Activated T-cell treated with anti-CD3 and anti-CD28 coated beads for 48 hours (primary cell): ENCODE measurements at places on chromosomes 4 and X.

DNA sequence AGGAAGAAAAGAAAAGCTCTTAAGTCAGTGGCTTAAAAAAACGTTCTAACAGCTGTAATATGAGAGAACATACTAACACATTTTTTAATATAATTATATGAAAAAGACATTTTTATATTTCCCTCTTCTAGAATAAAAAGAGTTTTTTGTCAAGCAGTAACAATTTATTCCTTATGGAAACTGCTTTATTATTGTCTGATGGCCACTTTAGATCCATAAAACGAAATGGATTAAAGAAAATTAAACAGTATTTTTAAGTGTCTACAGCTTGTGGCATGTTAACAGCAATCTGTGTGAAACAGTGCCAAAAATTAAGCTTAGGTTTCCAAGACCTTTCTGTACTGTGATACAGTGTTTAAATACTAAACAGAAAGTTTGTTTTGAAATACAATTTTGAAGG is 55.5 kb upstream of the TENM3 start:
- no peak for DNase-seq

DNA sequence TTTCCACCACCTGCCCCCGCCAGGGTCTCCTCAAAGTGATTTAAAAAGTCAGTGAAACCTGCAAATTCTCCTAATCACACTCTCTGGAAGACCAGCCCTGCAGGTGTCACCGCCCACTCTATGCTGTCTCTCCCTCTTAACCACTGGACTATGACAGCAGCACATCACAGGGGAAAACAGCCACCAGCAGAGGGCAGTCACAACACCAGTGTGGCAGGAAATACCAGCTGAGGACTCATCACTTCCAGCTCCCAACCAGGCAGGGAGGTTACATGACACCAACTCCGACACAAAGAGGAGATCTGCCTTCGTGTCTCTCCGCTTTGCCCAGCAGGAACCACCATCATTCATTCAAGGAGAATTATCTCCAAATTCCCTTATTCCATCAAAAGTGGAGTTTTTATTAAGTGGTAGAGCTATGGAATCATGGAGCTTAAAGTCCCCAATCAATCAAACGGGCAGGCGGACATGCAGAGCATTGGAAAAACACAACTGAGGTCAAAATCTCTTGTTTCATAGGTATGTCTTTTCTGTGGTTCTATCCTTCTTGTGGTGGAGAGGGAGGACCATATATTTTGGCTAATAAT is 91.3 kb downstream of the NSUN7 start:
- peak; percentile 78 for DNase-seq

GRCh38 chr4:55947254-55947882 is 1.4 kb upstream of the CEP135 start:
- DNase-seq = no peak

DNA sequence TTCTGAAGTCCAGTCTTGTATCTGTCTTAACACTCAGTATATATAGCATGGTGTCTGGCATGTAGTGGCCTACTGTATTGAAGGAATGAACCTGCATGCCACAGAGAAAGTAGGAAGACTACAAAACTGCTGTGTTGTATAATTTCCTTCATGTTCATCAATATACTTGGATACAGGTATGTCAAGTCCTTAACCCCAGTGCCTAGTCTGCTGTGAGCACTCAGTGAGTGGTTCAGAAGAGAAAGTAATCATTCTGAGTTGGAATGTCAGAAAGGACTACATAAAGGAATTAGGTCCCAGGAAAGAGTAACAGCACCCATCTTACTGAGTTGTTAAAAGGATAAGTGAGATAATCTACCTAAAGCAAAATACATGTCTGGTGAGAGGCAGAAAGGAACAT is 32.0 kb downstream of the ABCE1 start:
- DNase-seq = no peak

DNA sequence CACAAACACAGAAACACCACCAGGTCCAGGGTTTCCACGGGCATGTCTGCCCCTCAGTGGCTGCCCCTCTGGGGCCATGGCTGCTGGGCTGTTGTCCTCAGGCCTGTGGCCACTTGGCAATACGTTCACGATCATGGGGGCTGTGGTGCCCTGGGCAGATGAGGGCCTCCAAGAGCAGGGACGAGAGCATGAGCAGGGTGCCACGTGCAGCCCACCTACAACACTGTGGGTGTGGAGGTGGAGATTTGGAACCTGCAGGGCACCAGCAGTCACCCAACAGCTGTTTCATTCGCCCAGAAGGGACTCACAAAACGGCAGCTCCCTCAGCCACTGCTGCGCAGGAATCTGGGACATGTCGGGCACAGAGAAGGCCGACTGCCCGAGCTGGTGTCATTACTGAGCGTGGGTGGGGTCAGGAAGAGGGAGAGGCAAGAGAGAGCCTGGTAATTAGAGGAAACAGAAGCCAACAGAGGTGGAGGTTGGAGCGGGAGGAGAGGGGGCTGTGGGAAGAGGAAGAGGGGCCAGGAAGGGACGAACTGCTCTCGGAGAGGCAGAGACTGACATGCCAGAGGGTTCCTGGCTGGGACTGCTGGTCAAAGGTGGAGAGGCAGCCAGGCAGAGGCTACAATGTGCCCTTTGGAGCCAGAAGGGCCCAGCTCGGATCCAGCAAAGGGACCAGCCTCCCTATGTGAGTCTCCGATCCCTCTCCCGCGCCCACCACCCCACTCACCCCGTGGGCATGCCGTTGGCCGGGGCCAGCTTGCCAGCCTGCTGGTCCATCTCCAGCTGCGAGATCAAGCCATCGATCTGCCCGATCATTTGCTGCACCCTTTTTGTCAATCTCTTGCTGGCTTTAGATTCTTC is 23.1 kb downstream of the FGFR3 start:
- DNase-seq = no peak

GRCh38 chrX:73214426-73215094 is at the start of gene NAP1L2:
TSS of gene NAP1L2 (minus strand) at chrX:73214851. CDS start at chrX:73214492, 359 bp downstream.
- DNase-seq = peak; percentile 18

DNA sequence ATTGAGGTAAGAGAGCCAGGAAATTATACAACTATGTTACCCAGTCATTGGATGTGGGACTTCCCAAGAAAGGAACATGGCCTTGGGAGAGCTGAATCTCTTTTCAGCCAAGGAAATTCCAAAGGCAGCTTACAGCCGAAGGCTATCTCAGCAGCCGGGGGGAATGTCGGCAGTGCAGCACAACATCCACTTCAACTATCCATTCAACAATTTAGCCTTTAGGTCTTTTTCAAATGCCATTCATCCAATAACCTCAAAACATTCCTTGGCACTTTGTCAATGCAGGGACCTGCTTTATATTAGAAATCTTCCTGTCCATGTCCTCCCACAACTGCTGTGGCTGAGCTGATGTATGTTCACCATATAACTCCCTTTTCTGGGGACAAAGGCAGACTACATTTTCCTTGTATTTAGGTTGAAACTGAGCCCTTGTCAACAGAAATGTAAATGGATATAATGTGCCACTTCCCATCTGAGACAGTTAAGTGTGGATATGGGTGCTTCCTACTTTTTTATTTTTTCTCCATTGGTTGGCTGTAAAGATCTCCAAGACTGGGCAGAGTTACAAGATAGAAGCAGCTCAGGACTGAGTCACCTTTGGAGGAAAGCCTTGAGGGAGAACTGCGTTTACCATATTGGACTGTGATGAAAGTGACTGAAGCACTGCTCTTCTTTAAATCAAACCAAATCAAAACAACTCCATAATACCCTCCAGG is 94.8 kb downstream of the GPRIN3 start:
- DNase-seq = no peak

GRCh38 chrX:131393426-131393825 is 104.3 kb upstream of the IGSF1 start:
- DNase-seq = no peak

DNA sequence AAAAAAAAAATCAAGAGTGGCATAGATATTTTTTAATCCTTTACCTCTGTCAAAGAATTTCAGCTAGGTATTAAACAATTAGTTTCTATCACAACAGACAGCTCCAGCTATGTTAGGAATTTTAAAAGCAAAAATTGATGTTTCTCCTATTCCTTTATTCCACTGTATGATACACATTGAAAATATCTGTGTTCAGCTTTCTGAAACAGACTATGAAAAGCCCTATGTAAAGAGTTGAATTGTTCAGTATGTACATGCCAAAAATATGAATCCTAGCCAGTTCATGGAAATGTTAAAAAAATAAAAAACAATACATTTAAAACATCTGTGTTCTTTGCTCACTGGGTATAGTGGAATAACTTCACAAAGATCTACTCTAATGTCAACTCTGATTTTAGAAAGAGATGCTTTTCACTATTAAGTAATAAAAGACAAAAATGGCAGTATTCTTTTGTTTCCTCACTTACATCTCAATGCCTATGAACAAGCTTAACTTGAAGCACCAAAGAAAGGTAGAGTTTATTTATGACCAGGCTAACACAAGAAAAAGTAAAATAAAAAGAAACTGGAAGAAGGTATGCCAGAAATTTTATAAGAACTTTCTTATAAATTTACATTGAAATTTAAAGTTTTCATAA is 32.1 kb downstream of the FBXW7 start:
- DNase-seq = no peak

GRCh38 chr4:169070071-169070894 is 60.2 kb upstream of the CBR4 start:
- DNase-seq = no peak

GRCh38 chr4:11011249-11011648 is 326.7 kb upstream of the CLNK start:
- DNase-seq = no peak

- no peak for DNase-seq
Measured at GRCh38 chr4:85720735-85721134, 245.8 kb downstream of the ARHGAP24 start.

DNA sequence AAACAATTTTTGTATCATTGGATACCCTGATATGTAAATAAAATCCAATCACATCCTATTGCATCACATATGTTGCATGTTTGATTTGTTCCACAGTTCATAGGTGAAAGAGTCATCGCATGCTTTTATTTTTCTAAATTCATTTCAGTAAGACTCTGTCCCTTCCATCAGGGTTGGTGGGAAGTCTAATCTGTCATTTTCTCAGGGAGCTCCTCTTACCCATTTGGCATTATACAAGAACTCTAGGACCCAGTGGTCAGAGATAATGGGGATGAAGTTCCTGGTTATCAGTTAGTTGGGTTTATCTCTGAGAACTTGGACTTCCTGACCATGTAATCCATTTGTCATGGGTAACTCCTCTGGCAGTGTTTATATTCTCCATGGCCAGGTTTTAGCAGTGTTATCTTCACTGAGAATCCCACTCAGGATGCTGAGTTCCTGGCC is 227.1 kb upstream of the JADE1 start:
- DNase-seq = no peak

DNA sequence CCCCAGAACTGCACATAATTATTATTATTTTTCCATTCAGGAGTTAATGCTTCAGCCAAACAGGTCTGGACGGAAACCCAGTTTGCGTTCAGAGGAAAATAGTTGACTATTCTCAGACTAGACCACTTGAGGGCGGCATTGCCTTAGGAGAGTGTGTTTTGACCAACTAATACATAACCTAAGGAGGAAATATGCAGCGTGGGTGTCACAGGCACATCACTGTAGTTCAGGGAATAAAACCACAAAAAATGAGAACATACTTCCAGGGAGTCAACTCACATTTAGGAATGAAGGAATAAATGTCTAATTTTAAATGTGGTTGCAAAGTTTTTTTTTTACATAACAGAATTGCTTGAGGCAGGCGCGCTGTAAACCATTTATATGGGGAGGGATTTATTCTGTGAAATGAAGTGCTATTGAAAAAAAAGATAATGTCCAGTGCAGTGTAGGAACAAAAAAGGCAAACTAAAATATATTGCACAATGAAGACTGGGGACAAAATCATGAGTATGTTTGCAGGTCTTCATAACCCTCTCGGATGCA is 93.3 kb downstream of the SYNPO2 start:
- DNase-seq = peak; percentile 12

GRCh38 chr4:47468706-47469365 is 5.3 kb upstream of the COMMD8 start:
- no peak for DNase-seq

- DNase-seq = no peak
Measured at GRCh38 chrX:53323196-53323595, 41.8 kb upstream of the IQSEC2 start.

GRCh38 chr4:142497606-142498005 is 348.5 kb downstream of the INPP4B start:
- DNase-seq = no peak

DNA sequence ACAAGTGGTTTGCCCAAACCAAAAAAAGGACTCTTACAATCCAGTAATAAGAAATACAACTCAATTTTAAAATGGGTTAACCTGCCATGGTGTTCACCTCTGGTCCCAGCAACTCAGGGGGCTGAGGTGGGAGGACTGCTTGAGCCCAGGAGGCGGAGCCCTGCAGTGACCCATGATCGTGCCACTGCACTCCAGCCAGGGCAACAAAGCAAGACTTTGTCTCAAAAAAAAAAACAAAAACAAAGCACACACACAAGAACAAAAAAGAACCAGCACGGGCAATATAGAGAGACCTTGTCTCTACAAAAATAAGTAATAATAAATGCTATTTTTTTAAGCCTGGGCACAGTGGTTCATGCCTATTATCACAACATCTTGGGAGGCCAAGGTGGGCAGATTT is 28.7 kb downstream of the ARAP2 start:
- no peak for DNase-seq

GRCh38 chr4:92235731-92236130 is 68.0 kb upstream of the GRID2 start:
- DNase-seq = no peak

- no peak for DNase-seq
Measured at GRCh38 chr4:142265946-142266345, 580.2 kb downstream of the INPP4B start.

DNA sequence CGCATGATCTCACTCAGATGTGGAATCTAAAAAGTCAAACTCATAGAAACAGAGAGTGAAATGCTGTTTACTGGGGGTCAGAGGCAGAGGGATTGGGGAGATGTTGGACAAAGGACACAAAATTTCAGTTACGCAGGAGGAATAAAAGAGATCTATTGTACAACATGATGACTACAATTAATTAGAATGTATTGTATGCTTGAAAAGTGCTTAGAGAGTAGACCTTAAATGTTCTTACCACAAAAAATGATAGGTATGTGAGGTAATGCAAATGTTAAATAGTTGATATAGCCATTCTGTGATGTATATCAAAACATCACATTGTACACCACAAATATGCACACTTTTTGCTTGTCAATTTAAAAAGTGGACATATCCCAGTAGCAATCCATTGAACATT is 36.1 kb upstream of the PHKA2 start:
- no peak for DNase-seq

GRCh38 chr4:54838301-54838700 is 180.5 kb downstream of the KIT start:
- no peak for DNase-seq

- DNase-seq = no peak
Measured at GRCh38 chrX:150893936-150894335, 4.5 kb downstream of the CD99L2 start.

- DNase-seq = no peak
Measured at GRCh38 chrX:2691543-2692220, 587 bp downstream of the CD99 start.

GRCh38 chr4:99894998-99895397 is 771 bp upstream of the LAMTOR3 start:
- no peak for DNase-seq

GRCh38 chr4:184395451-184395917 is 78.9 kb downstream of the IRF2 start:
- DNase-seq = no peak
